NCI-H510A (cell line): ENCODE measurements at places on chromosomes 12 and 14.

GRCh38 chr12:90129366-90130030 is 420.9 kb upstream of the ATP2B1 start:
- no peak for DNase-seq

DNA sequence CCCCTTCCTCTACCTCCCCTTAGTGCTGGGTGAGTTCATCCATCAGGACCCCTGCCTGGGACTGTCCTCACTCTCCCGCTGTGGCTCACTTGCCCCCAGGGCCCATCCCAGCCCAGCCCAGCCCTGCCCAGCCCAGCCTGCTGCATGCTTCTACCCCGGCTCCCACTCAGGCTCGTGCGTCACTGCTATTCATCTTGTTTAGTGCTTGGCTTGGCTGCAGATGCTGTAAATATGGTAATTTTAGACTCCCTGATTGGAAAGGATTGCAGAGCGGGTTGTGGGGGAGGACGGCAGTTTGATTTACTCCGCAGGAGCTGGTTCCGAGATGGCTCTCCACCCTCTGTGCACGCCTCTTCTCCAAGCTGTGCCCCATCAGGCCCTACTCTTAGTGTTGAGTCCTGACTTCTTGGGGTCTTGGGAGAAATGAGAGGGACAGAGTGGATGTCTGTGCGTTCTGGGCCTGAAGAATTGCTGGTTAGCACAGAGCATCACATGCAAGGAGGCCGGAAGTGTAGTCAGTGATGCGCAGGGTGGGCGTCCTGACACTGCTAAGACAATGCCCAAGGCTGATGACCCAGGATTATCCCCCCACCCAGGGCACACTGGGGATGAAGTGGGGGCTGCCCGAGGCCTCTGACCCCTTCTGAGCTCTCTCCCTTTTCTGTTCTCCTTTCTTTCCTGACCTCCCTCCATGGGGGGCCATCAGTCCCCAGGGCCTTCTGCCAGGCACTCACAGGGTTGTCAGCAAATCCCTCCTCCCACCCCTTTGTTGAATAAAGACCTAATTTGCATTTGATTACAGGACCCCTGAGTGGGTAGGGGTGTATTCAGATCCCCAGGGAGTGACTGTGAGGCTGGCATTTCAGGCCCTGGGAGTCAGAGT is 244.4 kb downstream of the ZFP36L1 start:
- DNase-seq, result no peak

DNA sequence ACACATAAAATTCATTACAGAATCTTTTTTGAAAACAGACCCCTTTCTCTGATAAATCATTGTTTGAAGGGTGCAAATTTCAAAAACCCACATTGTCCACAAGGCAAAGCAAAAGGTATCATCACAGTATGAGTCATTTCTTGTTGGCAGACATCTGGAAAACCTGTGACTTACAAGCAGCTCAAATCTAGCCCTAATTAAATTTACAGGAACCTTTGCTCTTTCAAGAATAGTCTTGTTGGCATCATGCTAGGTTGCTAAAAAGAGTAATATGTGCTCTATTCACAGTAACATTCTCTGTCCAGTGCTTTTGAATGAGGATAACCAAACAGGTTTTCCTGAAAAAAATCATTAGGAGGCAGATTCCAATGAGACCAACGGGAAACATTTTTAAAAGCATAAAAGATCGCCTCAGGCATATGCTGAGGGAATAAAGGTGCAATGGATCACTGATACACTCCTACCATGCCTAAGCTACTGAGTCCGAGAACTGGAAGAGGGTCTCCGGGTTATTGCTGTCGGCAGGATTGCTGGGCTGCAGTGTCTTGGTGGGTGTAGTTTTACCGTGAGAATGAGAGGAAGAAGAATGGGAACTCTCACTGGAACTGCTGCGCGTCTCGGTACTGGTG is 55.5 kb upstream of the TTC7B start:
- DNase-seq, result no peak

DNA sequence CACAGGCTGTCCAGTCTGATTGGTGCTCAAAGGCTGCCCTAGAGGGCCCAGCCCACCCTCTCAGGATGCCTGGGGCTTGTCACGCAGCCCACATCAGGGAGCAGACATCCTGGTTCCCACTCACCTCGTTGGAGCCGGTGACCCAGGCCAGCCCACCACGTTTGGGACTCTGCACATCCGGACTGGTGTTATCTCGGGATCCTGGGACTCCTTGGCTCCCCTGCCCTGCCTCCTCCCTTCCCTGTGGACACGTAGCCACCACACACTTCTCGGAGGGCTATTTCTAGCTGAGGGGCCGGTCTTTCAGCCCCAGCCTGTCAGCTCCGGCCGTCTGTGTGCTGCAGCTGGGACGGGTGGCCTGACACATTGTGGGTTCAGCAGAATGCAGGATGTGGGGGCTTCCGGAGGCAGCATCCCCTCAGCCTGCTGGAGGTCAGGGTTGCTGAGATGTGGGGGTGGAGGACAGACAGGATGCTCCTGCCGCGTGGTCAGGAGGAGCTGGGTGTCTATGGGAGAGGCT is 12.8 kb upstream of the FGF23 start:
- no peak for DNase-seq

GRCh38 chr14:100679707-100680438 is 46.8 kb upstream of the DLK1 start:
- DNase-seq, result no peak

DNA sequence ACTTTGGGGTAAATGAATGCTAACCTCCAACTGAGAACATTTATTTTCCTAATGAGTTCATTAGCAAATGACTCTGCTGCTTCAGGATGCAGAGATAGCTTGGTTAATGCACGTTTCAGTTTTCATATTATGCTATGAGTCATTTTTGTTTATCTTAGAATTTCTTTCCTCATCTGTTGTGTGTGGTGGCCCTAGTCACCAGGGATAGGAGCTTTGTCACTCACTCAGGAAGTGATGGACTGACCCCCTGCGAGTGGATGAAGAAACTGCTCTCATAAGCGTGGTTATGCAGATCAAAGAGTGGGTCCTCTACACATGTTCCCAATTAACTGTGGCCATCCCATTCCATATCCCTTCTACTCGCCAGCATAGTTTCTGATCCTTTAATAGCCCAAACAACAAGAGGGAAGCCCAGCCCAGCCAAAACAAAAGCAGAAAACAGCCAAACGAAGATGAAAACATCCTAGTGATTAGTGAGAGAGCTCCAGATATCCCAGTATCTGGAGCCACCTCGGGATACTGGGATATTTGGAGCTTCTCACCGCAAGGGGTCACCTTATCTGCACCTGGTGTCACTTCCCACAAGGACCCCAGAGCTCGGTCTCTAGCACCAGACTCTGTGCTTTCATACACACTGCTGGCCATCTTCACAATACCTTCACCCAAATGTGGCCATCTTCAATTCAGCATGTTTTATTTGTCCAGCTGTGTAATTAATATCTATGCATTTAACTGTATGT is 8.6 kb downstream of the TC2N start:
- DNase-seq, result no peak

GRCh38 chr12:65282840-65283239 is 4.4 kb downstream of the MSRB3 start:
- no peak for DNase-seq
